ENCODE measurements at places on chromosomes 7 and 10.

- no peak for DNase-seq
Observed at GRCh38 chr10:28796606-28797512, 119.5 kb downstream of the BAMBI start.

DNA sequence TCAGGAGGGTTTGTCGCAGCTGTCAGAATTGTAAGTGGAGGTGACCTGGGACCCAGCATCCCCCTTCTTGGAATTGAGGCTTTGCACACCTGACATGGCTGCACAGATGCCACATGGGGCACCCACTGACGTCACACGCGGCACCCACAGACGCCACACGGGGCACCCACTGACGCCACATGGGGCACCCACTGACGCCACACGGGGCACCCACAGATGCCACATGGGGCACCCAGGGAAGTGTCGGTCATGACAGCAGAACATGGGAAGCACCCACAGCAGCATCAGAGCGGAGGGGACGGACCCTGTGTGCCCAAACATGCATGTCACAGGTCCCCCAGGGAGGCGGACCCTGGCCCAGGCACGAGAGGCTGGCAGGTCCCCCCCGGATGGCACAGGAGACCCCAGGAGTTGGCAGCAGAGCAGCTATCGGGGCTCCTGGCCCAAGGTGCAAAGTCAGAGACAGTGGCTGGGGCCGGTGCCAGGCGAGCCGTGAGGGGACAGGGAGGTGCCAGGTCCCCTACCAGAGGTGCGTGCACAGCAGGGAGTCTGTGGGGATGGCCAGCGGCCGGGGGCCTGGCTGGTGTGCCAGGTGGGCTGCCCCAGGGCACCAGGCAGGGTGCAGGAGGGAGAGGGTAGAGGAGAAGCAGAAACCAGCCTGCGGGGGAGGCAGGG, 21.1 kb downstream of the KNDC1 start:
- DNase-seq: no peak

DNA sequence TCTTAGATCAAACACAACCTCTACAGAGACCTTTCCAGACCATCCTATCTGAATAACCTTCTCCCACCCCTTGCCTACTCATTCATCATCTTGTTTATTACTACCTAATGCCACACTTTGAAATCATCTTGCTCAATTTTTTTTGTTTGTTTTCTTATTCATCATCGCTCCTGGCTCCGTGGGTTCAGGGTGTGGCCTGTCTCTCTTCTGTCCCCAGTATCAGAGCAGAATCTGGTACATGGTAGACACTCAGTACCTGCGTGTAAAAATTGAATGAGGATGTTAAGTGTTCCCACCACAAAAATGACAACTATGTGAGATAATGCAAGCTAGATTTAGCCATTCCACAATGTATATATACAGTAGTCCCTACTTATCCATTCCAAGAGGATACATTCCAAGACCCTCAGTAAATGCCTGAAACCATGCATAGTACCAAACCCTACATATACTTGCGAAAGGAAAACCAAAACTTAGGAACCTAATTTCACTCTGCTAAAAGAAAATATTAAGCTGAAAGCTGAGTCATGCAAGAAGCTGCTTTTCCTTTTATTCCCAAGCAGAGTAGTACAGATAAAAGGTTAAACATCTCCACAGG, 72.1 kb upstream of the SEC61G start:
- no peak for DNase-seq

GRCh38 chr10:43901302-43901701, 252.6 kb upstream of the ZNF32 start:
- no peak for DNase-seq

- no peak for DNase-seq
Observed at GRCh38 chr10:5594271-5595049, 69.7 kb downstream of the CALML3 start.

Data from stimulated activated CD8-positive, alpha-beta memory T cell treated with anti-CD3 and anti-CD28 coated beads, Interleukin-15, amount 100 ng/mL, for 1 hour (primary cell).